ENCODE measurements at places on chromosomes 7 and 10.

- no peak for DNase-seq
Measured at GRCh38 chr7:99033765-99034164, 110.1 kb downstream of the SMURF1 start.

GRCh38 chr7:44565097-44565794 is 8.5 kb downstream of the DDX56 start:
- DNase-seq: peak; percentile 23

DNA sequence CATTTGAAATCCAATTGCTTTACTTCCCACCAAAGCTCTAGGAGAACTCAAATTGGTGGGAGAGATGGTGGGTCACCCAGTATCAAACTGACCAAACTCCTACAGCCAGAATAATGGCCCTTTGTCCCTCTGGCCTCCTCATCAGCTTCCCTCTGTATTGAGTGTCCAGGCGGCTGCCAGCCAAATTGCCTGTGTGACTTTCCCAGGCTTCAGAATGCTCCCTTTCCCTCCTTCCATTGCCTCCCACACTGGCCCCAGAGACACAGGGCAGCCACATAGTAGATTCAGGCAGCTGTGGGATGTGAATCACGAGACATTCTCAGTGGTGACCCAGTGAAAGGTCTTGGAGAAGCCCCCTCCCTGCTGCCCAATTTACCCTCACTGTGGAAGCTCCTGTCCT is 12.7 kb upstream of the VDAC2 start:
- no peak for DNase-seq

DNA sequence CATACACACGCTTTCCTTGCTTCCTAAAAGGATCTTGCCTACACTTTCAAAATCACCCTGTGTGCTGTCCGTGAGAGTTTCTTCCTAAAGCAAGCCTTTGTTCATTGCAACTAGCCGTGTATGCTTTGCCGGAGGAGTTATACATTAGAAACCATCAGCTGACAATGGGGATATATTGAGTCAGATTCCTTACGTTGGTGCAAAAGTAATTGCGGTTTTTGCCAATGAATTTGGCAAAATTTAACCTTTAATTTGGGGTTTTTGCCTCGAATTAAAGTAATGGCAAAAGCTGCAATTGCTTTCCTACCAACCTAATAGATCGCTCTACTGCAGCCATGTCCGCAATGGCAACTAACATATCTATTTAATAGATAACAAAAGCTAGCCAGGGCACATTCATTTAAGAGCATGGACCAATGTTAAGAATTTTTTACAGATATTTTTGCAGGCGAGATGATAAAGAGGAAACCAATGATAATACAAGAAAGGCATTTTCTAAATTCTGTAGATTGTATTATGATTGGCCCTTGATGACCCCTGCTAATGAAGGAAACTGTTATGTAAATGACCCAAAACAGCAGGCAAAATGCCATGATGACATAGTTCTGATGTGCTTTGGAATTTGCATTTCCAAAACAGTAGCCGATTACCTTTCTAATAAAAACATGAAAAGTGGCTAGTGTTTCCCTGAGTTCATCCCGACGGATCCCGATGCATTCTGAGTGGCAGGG is 184.8 kb upstream of the NRP1 start:
- DNase-seq: no peak

DNA sequence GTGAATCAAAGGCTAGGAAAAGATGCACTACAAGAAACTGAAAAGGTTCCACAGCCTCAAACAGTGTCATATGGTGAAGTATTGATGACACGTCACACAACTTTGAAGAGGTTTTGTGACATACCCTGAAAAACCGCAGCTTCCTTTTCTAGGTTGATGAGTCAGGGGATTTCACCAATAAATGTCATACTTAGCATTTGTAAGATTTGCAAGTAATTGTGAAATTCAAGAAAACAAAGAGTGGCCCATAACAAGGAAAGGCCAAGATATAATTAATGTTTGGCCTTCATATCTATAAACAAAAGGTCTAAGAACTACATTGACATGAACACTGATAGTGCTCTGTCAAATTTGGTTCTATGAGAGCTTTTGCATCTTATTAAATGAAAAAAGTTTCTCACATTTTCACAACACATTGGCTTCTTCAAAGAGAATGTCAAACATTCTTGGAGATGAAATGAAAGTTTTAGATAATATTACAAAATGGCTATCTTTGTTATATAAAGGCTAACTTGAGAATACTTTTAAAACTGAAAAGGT is 62.0 kb upstream of the NAMPT start:
- DNase-seq: no peak

GRCh38 chr7:27398851-27399250 is 156.2 kb downstream of the EVX1 start:
- DNase-seq: no peak

Data from T-helper 2 cell (primary cell).